ENCODE measurements at places on chromosomes 4 and X.

- no peak for DNase-seq
Observed at GRCh38 chr4:124334119-124334518, 378.4 kb downstream of the ANKRD50 start.

GRCh38 chrX:2224161-2224560 lies 276.6 kb downstream of the DHRSX start:
- DNase-seq, result no peak

DNA sequence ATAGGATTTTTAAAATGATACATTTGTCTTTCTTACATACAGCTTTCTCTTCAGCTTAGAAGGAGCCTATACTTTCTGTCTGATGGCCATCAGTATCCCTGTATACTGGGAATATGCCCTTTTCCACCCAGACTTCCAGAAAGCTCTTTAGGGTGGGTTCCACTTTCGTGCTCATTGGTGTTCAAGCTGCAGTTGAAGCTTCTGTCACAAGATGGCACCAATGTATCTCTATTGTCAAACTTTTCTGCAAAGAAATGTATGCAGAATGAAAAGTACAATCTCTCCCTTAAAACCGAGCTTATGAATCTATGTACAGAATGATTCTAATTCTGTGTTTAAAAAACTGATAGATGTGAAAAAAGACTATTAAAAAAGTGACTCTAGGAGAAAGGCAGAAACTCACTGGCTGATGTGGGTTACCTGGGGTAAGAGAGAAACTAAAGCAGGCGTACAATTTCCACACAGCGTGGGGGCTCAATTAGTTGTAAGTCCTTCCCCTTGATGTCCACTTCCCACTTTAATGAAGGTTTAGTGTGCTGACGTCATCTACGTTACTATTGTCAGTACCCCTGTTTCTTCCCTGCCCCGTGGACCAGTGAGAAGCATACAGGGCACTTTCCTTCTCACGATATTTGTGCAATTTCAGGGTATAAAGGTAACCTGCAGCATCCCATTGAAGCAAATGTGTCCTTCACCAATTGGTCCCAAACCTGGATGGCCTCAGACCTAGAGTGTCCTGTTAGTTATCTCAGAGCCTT lies 57.3 kb upstream of the TCEAL2 start:
- peak; percentile 1 for DNase-seq

DNA sequence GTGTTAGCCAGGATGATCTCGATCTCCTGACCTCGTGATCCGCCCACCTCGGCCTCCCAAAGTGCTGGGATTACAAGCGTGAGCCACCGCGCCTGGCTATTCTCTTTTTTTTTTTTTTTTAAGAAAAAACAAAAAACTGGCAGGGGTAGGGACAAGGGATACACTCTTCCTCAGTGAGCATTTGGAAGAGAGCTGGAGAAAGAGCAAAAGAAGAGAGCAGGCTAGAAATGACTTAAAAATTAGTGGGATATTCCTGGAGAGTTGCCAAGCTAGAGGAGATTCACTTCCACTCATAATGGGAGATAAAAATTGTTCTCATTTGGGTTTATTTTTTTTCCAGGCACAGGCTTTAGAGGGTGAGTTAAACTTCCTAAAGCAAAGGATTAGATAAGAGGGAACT lies 140.0 kb upstream of the SCML1 start:
- no peak for DNase-seq

GRCh38 chr4:6562931-6563901 lies 11.8 kb upstream of the MAN2B2 start:
- DNase-seq, result no peak

DNA sequence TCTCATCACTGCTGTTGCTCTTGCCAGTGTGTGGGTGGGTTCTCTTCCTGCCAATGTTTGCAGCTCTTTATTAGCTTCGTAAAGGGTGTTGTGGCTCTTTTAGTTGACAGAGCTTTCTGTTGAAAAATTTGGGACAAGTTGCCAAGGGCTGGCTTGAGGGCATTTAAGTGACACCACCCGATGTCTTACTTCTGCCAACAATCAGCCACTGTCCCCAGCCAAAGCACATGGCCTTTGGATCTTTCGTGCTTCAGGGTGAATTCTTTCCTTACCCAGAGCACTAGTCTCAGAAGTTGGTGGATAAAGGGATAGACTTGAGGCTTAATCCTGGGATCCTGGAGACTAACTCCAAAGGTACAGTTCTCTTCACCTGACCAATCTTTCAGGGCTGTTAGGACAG lies 113.6 kb downstream of the SOX3 start:
- DNase-seq, result no peak

GRCh38 chr4:183337833-183338232 lies 15.6 kb upstream of the CLDN24 start:
- no peak for DNase-seq

- DNase-seq, result no peak
Observed at GRCh38 chr4:139899346-139899745, 233.7 kb downstream of the MGST2 start.

DNA sequence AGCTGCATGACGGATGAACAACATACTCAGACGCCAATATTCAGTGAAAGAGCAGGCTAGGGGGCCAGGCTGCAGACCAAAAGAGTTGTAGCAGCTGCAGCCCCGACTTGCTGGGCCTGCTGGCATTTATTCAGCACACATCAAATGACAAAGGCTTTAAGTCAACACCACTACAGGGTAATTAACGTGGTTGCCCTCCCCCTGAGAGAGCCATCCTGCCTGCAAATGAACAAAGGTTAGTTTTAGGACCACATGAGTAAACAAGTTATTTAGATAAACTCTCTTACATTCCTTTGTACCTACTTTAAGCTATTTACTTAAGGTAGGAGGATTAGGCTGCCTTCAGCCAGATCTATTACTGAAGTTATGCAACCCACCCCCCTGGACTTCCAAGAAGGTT lies 1329.1 kb downstream of the PCDH18 start:
- no peak for DNase-seq

DNA sequence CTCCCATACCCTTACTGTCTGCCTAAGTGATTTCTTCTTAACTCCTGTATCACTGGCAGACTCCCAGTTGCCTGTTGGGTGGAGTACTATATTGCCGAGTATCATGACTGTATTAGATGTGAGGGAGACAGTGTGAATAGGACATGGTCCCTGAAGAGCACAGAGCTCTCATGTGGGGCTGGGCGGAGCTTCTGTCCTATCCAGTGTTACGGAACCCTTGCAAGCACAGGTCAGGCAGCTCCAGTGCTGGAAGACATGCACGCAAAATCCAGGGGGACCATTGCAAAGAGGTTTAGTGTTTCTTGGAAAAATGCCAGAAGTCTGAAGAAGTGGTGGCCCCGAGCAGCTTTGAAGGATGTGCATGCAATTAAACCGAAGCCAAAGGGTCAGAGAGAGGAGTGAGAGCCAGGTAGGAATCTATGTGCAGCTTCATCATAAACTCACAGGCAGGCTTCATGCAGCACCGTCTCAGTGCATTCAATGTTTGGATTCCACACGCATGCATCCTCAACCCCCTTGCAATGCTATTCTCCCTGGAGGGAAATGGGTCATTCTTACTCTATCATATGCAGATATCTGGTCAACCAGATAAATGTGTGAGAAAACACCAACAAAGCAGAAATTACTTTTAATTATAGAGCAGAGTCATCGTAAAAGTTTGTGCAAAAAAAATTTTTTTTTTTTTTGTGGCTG lies 49.7 kb upstream of the DHRSX start:
- DNase-seq, result no peak

GRCh38 chrX:2484721-2485648 lies 15.8 kb downstream of the DHRSX start:
- no peak for DNase-seq

- no peak for DNase-seq
Observed at GRCh38 chr4:101856149-101856548, 65.6 kb downstream of the BANK1 start.

- no peak for DNase-seq
Observed at GRCh38 chrX:789096-789495, 158.5 kb downstream of the SHOX start.

DNA sequence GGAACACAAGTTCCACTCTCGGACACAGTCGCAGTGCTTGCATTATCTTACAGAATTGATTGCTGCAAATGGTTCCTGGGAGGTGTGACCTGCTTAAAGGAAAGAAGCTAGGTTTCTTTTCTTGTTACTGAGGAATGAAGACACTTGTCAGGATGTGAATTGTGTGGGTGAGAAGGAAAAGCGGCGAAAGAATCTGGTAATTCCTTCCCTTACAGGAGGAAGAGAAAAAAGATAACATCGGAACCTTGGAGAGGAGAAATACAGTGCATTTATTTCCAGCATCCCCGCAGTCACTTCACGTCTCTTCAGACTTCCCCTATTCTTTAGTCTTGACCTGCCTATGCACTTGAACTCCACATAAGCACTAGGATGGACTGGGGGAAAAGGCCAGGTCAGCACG lies 389 bp upstream of the CCSER1 start:
- no peak for DNase-seq

- no peak for DNase-seq
Observed at GRCh38 chrX:136200466-136200865, 50.7 kb downstream of the MAP7D3 start.

DNA sequence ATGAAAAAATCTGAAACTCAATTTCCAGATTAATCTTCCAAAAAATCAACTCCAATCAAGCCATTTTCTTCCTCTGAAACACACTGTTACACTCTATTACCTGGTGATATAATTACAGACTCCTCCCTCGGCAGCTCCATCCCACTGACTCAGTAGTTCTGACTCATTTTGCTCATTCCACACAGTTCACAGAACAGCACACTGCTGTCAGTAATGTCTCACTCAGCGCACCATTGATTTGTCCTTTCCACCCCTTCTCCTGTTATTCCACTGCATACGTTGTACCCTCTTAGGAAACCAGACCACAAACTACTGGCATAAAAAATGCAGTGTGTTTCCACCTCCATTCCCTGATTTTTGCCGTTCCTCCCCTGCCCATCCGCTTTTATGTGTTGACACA lies 212.7 kb downstream of the SLIT2 start:
- DNase-seq, result no peak

DNA sequence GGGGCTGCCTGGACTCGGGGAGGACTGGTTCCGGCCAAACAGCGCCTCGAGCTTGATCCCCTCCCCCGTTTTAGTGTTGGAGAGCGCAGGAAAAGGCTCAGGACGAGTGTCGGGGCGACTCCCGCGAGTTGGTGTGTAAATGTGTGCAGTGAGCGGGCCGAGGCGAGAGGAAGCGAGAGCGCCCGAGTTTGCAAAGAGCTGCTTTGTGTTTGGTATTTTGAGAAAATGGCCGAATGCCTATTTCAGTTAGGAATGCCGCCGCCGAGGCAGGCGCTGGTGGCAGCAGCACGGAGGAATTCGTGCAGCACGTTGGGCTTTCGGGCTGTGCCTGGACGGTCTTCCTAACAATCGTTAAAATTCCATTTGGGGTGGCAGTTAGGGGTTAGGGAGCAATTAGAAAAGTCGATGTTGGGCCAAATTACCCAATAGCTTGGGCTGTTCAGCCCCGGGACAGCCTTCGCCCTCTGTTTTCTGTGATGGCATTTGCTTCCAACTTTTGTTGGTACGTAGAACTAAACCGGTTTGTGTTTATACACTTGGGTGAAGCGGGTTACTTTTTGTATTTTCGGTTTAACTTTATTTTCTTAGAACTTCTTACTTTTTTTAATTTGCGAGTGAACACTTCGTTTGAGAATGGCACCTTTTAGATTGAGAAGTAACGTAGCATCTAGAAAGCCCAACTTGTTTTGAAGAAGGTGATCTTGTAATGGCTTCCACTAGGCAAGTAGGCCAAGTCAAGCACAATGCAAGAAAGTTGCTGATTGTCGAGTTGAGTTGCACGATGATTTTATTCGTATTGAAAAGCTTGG lies 1.6 kb downstream of the REST start:
- peak; percentile 22 for DNase-seq

DNA sequence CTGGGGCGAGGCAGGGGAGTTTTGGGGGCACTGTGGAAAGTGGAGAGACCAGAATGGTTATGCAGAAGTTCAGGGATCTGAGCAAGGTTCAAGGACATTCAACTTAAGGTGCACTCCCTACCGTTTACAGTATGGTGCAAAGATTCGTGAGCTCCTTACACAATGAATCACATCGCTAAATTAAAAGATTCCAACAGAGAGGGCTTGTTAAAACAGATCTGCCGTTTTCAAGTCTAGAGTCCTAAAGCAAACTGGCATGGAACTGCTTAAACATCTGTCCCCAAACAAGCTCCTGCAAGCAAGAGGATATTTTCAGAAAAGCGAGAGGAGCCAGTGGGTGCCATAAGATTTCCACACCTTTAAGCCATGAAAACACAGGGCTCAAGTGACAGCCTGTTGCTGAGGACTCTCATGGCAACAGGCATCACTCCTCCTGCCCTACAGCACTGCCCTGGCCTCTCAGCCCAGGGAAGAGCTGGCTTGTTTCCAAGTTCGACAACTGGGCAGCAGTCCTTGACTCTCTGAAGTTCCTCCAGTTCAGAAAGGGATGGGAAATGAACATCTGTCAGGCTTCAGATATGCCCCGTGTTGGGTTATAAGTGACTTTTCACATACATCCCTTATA lies 10.0 kb downstream of the FAM184B start:
- DNase-seq, result no peak

DNA sequence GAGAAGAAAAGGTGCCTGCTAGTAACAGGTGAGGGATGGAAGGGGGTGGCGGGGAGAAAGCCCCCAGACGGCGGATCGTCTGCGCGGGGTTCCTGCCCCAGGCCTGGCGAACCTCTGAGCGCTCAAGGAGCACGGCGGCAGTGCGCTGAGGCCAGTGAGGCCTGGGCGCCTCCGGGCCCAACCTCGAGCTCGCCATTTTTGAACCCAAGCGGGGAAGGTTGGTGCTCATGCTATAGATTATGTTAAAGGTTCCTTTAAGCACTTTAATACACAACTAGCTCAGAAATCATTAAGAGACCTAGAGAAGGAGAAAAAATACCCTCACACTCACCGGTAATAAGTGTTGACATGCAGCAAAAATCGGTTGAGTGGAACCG lies 7.9 kb downstream of the PITX2 start:
- no peak for DNase-seq

DNA sequence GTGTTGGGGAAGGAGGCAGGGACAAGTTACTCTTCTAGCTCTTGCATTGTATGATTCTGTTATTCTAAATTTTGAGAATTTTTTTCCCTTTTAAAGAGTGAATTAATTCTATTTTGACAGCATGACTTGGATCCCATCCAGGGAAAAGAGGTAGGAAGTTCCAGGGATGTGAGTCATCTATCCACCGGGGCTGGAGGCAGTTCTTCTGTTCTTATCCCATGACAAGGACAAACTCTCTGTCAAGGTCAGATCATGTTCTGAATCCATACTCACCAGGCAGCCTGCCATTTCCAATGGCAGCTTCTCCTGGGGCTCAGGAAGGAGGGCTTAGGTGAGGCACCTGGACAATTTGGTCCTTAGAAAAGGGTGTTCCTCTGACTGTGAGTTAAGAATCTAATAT lies 132.0 kb upstream of the MED14 start:
- no peak for DNase-seq
